ENCODE measurements at places on chromosomes 12 and 14.

- no peak for DNase-seq
These were observed 62.8 kb downstream of the HRK start for GRCh38 chr12:116818341-116818856.

DNA sequence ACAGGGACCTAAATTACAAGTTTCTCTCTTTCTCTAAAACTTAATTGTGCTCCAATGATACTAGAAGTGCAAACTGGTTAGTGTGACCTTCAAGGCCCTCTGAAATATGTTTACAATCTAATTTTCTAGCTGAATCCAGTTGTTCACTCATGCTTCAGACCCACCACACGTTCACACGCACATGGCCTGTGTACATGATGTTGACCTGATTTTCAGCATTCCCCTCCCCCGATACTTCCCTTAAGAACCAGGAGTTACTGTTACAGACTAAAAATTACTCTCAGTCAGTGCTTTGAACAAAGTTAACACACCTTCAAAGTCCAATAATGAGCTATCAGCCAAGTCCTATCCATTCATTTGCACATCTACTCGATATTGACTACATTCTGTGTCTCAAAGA is 16.5 kb downstream of the MBIP start:
- DNase-seq = no peak

DNA sequence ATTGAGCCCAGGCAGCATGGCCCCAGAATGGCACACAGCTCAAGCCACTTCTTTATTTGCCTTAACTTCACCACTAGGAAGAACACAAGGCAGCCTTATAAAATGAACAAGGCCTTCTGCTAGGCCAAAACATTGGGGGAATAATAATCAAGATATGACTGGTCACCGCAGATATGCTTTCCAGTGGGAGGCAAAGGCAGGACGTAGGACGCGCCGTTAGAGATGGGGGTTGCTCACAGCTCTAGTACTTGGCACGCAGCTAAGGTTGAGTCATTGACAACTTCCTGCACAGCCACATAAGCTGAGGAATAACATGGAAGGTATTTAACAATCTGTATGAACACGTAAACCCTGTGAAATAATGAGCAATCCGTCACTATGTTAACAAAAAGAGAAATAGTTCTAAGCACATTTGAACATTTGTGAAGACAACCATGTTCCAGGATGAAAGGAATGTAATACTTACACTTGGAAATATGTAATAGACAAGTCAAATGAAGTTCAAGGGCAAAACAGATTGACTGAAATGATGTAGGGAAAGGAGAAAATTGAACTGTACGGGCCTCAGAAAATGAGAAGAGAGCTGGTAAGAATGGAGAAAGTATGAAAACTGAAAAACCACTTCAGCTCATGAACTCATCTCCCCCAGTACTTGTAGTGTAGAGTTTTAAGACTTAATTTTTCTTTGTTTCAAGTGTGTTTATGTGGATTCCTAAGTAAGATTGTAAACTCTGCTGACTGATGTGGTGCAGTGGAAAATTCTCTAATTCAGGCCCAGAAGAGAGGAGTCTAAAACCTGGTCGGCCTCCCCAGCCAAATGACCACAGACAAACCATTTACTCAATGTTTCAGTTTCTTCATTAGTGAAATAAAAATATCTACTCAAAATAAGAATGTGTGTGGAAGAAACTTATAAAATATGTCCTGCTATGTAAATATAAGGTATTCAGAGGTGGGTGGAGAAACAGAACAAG is 59.3 kb upstream of the CCDC91 start:
- no peak for DNase-seq

DNA sequence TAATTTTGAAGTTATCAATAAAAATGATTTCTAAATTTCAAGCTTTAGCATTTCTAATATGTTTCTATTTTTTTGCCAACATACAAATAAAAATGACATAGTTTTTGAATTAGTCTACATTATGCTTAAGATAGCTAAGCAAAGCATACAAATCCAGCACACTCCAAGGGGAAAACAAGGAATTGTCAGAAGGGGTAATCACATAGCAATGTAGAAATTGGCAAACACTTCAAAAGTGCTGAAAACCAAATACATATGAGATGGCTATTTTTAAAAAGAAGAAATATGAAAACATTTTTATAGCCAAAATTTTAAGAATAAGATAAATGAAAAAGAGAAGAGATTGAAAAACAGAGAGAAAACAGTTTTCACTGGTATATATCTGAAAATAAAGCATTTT is 308.0 kb downstream of the SLC6A15 start:
- no peak for DNase-seq

DNA sequence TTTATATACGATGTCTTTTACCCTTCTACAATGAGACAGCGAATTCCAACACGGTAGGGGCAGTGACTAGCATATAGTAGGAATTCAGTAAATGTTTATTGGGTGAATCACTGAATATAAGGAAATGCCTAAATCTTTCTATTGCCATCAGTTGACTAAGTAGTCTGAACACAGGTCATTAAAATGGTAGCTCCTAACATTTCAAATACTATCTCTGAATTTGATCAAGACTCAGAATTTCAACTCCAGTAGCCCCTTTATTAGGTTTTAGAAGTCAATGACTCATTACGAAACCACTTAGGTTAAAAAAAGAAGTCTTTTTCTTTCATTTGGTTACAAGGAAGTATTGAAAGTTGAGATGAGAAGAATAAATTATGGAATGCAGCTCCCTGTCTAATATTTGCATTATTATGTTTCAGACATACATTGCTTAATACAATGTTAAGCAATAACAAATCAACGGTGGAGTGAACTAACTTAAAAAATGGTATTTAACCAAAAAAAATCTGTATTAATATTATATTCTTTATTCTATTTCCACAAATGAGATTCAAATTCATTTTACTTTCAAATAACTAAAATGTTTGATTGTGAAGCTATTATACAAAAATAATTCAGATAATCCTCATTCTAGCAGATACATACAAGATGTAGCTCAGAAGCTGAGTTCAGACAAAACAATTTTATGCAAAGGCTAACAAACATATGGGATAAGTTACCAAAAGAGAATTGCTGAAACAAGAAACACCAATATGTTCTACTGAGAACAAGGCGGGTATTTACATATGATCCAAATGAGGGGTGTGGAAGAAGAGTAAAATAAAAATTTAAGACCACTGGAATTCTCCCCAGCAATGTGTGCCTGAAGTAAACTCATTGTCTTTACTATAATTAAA is 302.7 kb downstream of the CEP128 start:
- DNase-seq = no peak

DNA sequence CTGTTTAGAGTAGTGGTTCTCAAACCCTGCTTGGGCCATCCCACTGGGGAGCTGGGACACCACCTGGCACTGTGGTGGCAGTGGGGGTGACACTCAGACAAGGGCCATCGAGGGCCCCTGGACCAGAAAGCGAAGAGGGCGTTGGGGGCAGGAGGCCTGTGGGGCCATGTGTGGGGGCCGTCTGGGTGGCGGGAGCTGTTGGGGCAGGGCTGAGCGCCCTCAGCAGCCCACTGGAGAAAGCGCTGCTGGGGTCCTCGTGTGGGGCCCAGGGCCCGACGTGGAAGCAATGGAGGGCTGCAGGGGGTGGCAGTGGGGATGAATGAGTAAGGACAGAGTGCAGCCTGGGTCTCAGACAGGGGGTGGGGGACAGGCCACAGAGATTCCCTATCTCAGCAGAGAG is 5.9 kb upstream of the ADSS1 start:
- DNase-seq = no peak

GRCh38 chr12:79935624-79936345 is 888 bp upstream of the PPP1R12A start:
- no peak for DNase-seq

DNA sequence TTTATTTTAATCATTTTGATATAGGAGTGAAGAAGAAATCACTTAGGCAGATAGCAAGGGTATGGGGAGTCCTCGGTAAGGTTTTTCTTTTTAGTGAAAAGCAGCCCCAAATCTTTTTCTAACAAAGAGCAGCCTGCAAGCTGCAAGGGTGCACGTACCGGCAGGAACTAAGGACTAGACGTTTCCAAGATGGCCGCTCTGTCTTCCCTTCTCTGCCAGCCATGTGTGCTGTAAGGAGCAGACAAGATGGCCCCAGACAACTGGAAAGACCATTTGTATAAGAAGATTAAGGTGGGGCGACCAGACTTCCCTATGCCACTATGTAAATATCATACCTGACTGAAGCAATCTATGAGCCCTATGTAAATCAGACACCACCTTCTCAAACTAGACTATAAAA is 79.6 kb downstream of the TXNDC16 start:
- no peak for DNase-seq

GRCh38 chr12:55681142-55682077 is 26.3 kb downstream of the ITGA7 start:
- no peak for DNase-seq

GRCh38 chr12:10365696-10366405 is 24.0 kb downstream of the KLRK1 start:
- no peak for DNase-seq

- DNase-seq = no peak
These were observed 60.5 kb upstream of the OR10AD1 start for GRCh38 chr12:48263617-48264016.

DNA sequence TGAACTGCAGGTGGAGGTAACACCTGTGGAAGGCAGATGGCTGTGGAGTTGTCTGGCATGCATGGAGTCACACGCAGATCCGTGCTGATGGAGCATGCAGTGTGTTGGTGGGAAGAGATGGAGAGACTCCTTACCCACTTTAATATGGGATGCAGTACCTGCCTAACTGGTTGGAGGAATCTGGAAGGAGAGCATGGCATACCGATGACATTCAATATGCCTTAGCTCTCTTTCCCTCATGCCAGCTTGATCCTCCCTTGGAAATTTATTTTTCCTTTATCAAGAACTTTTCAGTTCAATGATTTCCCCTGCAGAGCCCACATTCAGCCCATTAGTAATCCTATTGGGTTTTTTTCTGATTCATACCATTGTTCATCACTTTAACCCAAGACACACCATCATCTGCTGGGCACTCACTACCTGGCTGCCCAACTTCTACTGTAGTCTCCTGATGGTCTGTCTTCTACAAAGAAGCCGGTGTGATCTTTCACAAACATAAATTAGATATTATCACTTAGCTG is 25.9 kb upstream of the NR2C1 start:
- DNase-seq = no peak

GRCh38 chr12:66533767-66534166 is 145.1 kb downstream of the GRIP1 start:
- DNase-seq = no peak

- DNase-seq = no peak
These were observed 9.5 kb downstream of the RAB5B start for GRCh38 chr12:55983232-55983842.

- DNase-seq = no peak
These were observed 11.7 kb downstream of the TTC7B start for GRCh38 chr14:90804292-90805083.
